Breast epithelium (tissue), 4 donors: ENCODE measurements at places on chromosomes 2 and 18.

- H3K27ac ChIP-seq = peak overlapping the region; percentile 99
- no peak for DNase-seq
- H3K4me1 ChIP-seq = peaks cover 29% of the 10 kb centered on the region
- peak overlapping the region; percentile 72 for H3K4me3 ChIP-seq
- no peaks in the 10 kb centered on the region for H3K27me3 ChIP-seq
These were observed 820 bp downstream of the TMBIM1 start for GRCh38 chr2:218291318-218292047.

DNA sequence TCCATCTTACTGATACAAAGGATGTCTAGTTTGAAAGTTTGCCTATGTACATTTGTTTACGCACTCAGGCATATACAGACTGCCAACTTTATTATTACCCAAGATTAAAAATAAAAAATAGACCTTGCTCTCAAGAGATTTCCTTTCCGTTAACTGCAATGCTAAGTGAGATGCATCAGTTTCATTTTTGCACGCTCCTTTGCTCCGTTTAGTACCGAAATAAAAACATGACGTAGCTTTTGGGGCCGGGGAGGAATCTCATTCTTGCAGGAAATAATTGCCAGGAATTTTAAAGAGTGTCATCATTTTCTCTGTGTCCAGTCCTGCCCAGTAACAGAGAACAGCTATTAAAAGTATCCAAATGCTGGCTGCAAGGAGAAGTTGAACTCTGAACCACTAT lies 169.5 kb downstream of the SLC8A1 start:
- no peak for DNase-seq
- no peak overlapping the region for H3K27ac ChIP-seq
- H3K4me3 ChIP-seq = peak overlapping the region; percentile 12
- no peaks in the 10 kb centered on the region for H3K36me3 ChIP-seq

GRCh38 chr2:205435970-205436369 lies 246.3 kb upstream of the NRP2 start:
- no peaks in the 10 kb centered on the region for H3K36me3 ChIP-seq
- no peaks in the 10 kb centered on the region for H3K27me3 ChIP-seq
- no peak overlapping the region for H3K27ac ChIP-seq
- no peak overlapping the region for H3K4me3 ChIP-seq

GRCh38 chr2:160994141-160995002 lies 165.9 kb upstream of the TANK start:
- H3K27ac ChIP-seq = peak overlapping the region; percentile 28
- DNase-seq = peak; percentile 72
- H3K4me3 ChIP-seq = no peak overlapping the region
- H3K36me3 ChIP-seq = no peaks in the 10 kb centered on the region
- no peaks in the 10 kb centered on the region for H3K4me1 ChIP-seq

DNA sequence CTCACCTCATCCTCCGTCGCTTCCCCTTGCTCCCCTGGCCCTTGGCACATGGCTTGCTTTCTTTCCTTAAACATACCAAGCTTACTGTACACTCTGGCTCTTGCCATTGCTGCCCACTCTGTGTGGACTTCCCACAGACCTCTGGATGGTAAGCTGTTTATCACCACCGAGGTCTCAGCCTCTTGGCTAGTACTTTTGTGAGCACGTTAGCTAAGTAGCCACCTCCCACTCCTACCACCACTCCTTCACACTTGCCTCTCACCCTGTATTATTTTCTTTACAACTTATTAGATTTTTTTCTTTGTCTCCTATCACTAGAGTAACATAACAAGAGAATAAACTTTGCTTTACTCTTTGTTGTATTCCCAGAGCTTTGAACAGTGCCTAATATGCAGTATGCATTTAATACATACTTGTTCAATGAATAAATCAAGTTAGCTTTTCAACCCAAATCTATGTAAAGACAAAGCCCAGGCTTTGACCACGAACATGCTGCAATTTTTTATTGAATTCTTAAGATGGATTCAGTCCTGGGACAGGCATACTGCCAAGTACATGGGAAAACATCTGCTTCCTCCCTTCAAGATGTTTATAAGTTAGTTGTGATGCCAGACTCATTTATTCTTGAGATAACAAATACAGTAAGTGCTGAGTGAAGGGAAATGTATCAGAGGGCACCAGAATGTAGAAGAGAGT lies 25.0 kb upstream of the MSGN1 start:
- H3K4me3 ChIP-seq = no peak overlapping the region
- H3K36me3 ChIP-seq = no peaks in the 10 kb centered on the region
- H3K27me3 ChIP-seq = no peaks in the 10 kb centered on the region
- H3K4me1 ChIP-seq = no peaks in the 10 kb centered on the region
- H3K27ac ChIP-seq = no peak overlapping the region

GRCh38 chr2:172465417-172466334 lies 38.3 kb downstream of the ITGA6 start:
- H3K36me3 ChIP-seq = no peaks in the 10 kb centered on the region
- peak overlapping the region; percentile 14 for H3K4me3 ChIP-seq
- peak; percentile 69 for DNase-seq

DNA sequence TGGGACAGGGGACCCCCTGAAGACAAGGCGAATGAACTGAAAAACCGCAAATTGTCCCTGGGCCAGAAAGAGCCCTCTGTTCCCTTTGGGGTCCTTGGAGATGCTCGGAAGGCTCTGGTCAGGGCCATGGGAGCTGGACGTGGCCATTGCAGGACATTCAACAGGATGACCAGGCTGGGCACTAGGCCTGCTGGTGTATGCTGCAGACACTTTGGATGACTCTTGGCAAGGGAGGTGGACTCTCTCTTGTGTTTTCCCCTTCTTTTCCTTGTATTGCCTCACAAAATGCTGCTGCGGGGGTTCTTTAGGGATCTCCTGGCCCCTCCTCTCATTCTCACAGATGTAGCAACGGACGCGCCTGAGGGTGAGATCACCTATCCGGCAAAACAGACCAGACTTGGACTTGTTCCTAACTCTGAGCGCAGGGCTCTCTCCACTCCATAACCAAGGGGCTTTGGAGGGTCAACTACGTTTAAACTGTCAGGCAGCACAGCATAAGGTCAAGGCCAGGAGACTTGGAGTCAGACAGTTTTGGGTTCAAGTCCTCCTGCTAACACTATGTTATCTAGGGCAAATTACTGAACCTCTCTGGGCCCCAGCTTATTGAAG lies 41.8 kb upstream of the SH3RF3 start:
- no peaks in the 10 kb centered on the region for H3K4me1 ChIP-seq
- no peaks in the 10 kb centered on the region for H3K36me3 ChIP-seq
- H3K27me3 ChIP-seq = no peaks in the 10 kb centered on the region
- no peak overlapping the region for H3K4me3 ChIP-seq
- no peak overlapping the region for H3K27ac ChIP-seq

DNA sequence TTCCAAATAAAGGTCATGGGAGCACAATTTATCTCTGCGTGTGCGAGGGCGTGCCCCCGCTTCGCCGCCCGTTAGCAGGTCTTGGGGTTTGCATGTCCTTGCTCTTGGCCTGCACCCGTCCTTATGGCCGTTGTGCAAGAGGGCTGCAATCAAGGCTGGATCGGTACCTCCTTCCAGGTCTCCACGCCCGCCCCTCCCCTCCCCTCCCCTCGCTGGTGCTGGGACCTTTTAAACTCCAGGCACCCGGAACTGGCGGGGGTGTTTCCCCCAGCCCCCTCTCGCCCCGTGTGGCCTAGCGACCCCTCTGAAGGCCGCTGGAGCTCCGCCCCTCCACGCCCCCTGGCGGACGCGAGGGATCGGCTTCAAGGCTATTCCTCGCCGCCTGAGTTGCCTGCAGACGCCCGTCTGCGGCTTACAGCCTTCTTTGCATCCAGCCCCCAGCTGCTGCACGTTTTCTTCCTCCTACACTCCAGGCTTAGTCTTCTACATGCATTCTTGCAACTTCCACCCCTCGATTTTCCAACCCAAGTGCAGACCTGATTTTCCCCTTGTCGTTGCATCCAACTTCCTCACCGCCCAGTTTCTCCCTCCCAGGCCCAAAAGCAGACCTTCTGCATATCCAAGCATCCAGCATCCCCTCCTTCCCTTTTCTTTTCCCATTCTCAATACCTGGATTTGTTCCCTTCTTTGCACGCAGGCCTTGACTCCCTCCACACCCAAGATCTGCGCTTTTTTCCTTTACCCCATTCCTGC lies 577 bp downstream of the IDH1 start:
- no peaks in the 10 kb centered on the region for H3K36me3 ChIP-seq
- no peaks in the 10 kb centered on the region for H3K27me3 ChIP-seq
- peak overlapping the region; percentile 87 for H3K4me3 ChIP-seq
- peak; percentile 37 for DNase-seq

GRCh38 chr18:78934003-78934402 lies 45.6 kb upstream of the SALL3 start:
- peaks cover 38% of the 10 kb centered on the region for H3K27me3 ChIP-seq
- no peak overlapping the region for H3K4me3 ChIP-seq
- H3K27ac ChIP-seq = no peak overlapping the region
- H3K36me3 ChIP-seq = no peaks in the 10 kb centered on the region
- no peak for DNase-seq

GRCh38 chr18:24660956-24661355 lies 200.5 kb downstream of the HRH4 start:
- no peak for DNase-seq
- no peaks in the 10 kb centered on the region for H3K4me1 ChIP-seq
- H3K27me3 ChIP-seq = no peaks in the 10 kb centered on the region
- H3K27ac ChIP-seq = no peak overlapping the region
- no peaks in the 10 kb centered on the region for H3K36me3 ChIP-seq

DNA sequence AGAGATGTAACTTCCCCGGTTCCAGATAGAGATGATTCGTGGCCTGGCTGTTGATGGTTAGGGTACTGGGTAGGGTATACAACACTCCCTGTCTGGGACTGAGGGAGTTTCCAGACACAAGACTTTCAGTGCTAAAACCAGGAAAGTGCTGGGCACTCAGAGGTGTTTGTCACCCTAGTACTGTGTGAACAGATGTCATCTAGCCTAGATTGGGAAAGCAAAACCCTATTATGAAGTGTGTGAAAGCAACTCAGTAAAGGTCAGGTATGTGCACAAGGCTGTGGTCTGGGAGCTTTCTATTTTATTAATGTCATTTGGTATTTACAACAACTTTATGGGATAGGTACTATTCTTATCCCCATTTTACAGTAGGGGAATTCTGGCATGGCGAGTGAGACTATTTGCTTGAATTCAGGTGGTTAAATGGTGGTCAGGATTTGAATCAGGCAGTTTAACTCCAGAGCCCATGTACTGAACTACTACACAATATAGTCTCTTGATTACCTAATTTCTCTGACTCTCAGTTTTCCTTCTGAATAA lies 2.6 kb downstream of the BZW1 start:
- no peak overlapping the region for H3K4me3 ChIP-seq
- DNase-seq = no peak
- H3K36me3 ChIP-seq = no peaks in the 10 kb centered on the region
- peaks cover 12% of the 10 kb centered on the region for H3K4me1 ChIP-seq

DNA sequence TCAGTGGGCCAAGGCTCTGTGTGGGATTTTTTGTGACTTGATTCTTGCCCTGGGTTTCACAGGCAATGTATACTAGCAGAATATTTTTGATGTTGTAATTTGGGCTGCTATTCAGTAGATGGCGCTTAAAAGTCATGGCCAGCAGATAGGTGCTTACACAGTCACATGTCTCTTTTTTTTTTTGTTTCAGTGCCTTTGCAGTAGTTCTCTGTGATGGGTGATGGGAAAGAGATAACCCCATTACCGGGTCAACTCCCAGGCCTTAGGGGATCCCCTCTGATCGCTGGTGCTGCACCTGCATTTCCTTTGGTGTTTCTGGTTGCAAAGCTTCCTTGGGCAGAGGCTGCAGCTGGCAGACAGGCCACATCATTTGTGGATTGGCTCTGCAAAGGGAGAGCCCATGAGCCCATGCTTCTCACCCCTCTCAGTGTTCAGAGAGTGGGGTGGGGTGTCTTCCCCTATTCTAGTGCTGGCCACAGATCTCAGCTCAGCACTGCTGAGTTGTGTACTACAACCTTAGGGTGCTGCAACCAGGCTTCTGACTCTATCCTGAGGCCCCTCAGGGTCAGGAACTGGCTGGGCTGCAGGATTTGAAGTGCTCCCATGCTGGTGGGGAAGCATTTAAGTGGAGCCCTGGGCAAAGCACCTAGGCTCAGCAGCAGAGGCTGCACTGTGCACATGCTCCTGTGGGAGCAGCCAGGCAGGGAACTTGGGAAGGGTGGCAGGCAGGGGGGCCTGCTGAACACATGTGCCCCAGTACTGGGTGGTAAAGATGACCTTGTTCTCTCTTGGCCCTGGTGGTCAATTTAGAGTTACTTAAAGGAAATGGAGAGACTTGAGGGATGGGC lies 219.8 kb upstream of the SPHKAP start:
- no peaks in the 10 kb centered on the region for H3K4me1 ChIP-seq
- no peak overlapping the region for H3K27ac ChIP-seq
- no peaks in the 10 kb centered on the region for H3K36me3 ChIP-seq

DNA sequence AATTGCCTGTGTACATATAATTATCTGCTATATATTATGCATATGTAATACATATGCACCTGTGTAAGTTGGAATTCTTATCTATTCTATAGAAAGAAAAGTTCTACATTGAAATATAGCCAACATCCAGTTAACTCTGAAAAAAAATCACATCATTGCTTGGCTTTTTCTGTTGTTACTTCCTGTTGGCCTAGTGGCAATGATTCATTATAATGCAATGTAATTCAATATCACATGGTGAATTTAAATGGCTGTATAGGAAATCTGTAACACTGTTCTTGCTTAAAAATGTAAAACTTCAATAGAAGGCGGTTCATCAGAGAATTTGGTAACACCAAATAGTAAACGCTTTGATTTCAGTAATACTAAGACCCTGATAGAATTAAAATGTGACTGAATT lies 44.5 kb upstream of the MAP4K3 start:
- no peak for DNase-seq
- no peaks in the 10 kb centered on the region for H3K36me3 ChIP-seq
- no peak overlapping the region for H3K4me3 ChIP-seq
- H3K4me1 ChIP-seq = no peaks in the 10 kb centered on the region
- no peaks in the 10 kb centered on the region for H3K27me3 ChIP-seq

- no peaks in the 10 kb centered on the region for H3K36me3 ChIP-seq
- H3K27me3 ChIP-seq = no peaks in the 10 kb centered on the region
- no peaks in the 10 kb centered on the region for H3K4me1 ChIP-seq
- no peak for DNase-seq
These were observed 165.7 kb downstream of the CPS1 start for GRCh38 chr2:210722092-210722491.

DNA sequence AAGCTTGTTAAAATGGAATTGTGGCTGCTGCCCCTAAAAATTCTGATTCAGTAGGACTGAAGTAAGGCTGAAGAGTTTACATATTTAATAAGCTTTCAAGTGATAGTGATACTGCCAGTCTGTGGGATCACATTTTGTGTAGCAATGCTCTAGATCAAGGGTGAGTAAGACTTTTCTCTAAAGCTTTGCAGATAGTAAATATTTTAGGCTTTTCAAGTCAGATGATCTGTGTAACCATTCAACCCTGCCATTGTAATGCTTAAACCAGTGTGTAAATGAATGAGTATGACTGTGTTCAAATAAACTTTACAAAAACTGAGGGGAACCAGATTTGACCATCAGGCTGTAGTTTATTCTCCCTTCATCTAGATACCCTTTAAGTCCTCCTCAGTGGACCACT lies 92.7 kb downstream of the PIK3C3 start:
- no peaks in the 10 kb centered on the region for H3K4me1 ChIP-seq
- no peaks in the 10 kb centered on the region for H3K36me3 ChIP-seq
- no peak overlapping the region for H3K27ac ChIP-seq
- H3K27me3 ChIP-seq = no peaks in the 10 kb centered on the region
- H3K4me3 ChIP-seq = no peak overlapping the region
